Stimulated activated CD8-positive, alpha-beta memory T cell treated with anti-CD3 and anti-CD28 coated beads, Interleukin-7, amount 100 ng/mL, for 1 hour (primary cell): ENCODE measurements at places on chromosomes 6 and 20.

GRCh38 chr6:131910956-131911355 is 40.2 kb downstream of the CCN2 start:
- no peak for DNase-seq

- DNase-seq, result no peak
Observed at GRCh38 chr6:129263176-129263575, 380.2 kb downstream of the LAMA2 start.

DNA sequence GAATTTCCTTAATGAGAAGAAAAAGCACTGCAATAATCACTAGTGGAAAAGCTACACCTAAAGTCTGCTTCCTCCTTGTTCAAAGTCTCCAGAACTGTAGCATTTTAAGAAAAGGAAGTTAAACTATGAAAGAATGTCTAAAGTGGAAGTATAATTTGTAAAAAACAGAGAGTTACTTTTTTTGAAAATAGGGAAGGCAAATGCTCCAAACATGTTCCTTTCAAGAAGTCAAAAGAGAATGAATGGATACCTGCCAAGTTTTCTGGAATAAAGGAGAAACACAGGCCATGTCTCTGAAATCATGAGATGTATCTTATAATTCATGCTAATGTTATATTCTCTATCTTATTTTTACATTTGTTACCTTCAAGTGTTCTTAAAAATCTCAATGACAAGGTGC is 60.7 kb upstream of the ADGRG6 start:
- no peak for DNase-seq

GRCh38 chr6:122778985-122779661 is 393 bp upstream of the FABP7 start:
- DNase-seq, result no peak

DNA sequence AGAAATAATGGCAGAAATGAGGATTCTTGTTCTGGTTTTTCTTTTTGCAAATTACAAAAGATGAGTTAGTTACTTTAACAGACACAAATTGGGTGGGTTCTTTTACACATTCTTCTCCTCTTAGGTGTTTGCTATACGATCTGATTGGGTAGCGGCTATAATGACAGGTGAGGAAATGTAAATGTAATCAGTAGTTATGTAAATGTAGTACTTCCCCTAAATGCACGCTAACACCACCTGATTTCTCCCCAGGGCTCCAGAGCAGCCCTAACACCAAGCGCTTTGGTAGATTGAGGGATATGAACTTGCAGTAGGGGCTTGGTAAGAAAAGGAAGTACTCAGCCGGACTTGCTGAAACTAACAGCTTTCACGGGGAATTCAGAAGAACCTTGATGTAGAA is 499.4 kb upstream of the NOX3 start:
- no peak for DNase-seq

GRCh38 chr6:87817183-87817582 is 115.2 kb upstream of the AKIRIN2 start:
- no peak for DNase-seq

- DNase-seq, result no peak
Observed at GRCh38 chr6:134903448-134903847, 46.5 kb downstream of the ALDH8A1 start.

- DNase-seq, result no peak
Observed at GRCh38 chr6:30782425-30783014, 38.2 kb upstream of the IER3 start.

DNA sequence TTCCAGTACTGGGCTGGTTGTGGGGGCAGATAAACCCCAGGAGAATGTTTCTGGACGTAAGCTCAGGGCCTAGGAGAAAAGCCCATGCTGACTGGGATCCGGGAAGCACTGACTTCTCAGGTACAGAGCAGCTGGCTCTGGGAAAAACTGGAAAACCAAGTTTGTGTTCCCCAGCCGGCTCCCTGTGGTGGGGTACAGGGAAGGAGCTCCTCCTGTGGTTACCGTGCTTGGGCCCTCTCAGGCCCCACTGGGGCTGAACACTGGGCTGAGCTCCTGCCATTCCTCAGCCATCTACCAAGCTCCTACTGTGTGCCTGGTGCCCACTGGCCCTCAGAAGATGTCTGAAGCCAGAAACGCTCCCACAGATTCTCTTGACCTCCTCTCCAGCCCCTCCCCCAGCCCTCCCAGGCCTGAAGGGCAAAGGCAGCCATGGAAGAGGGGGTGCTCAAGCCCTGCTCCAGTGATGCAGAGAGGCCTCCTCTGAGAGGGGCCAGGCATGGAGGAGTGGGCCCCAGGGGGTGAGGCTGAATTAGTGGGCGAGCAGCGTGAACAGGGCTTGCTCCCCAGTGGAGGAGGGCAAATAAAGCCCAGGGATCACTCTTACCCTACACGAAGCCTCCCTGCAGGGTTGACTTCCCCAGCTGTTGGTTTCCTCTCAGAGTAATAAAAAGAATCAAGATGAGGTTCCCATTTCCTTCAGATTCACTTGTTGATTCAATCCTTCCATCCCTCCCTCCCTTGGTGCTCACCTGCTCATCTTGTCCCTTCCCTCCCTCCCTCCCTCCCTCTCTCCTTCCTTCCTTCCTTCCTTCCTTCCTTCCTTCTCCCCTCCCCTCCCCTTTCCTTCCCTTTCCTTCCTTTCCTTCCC is 100.0 kb downstream of the VEGFA start:
- DNase-seq, result no peak

DNA sequence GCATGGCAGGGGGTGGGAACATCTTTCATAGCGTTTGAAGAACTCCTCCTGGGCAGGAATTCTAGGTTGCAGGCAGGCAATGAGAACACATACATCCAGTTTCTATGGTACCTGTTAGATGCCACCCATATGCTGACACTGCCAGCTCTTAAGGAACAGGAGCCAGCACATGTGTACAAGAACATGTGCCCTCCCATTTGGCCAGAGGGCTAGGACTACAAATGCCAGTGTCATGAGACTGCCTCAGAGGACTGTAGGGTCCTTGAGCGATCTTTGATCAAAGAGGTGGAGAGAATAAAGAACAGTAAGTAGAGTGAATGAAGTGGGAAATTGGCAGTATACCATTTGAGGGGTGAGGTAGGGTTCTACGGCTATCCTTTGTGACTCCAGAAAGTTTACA is 45.8 kb downstream of the GCLC start:
- no peak for DNase-seq

DNA sequence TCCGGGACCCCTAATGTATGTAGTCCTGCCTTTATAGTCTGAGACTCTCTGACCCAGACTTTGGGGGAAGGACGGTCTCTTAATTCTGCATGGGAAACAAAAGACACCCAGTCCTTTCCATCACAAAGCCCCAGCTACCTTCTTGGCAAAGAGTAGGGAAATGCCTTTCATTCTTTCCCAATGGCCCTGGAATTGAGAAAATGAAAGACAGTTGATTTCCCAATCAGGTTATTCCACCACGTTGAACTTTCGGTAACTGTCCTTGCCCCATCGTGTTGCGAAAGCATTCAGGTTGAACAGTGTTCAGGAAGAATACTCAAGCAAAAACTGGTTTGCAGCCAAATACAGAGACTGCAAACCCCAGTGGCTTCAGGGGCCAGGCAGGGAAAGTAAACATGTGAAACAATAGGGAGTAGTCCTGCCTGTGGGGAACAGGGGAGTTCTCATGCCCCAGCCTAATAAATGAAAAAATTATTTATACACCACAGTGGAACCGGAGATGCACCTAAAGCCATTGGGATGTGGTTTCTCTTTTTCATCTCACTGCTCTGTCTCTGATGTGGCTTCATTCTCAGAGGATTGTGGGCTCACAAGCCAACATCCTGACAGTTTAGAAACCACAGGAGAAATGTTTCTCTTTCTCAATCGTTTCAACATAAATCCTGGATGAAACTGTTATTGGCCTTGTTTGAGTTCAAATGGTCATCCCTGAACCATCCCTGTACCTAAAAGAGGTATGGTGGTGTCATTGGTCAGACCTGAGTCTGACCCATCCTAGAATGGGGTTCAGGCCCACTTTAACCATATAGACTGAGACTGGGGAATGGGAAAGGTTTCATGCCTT is 44.2 kb upstream of the SLC9A8 start:
- DNase-seq, result no peak
